ENCODE measurements at places on chromosomes 2 and 18. TPM values are rescaled to one million over a fixed set of nuclear protein-coding genes. Genes with fewer than 3 reads are reported as not detected.

DNA sequence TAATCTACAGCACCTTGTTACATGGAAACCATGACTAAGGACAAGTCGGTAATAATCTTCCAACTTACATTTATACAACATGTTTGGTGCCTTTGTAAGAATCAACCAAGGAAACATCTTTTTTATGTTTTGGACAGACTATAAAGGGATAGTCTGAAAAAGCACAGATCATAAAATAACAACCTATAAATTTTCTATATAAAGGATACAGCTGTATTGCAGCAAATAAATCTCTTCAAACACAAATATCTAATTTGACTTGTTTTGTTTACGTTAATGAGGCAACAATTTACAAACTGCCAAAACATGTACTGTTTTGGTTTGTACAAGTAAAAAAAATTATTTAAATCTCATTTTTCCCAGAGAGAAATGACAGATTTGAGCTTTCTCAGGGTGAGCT is 92.5 kb downstream of the SRBD1 start:
- H3K27ac ChIP-seq: no peak overlapping the region
- H3K27me3 ChIP-seq: no peaks in the 10 kb centered on the region
- peaks cover 17% of the 10 kb centered on the region for H3K36me3 ChIP-seq
- H3K4me3 ChIP-seq: no peak overlapping the region
- no peaks in the 10 kb centered on the region for H3K4me1 ChIP-seq

CNDP2 gene
- 141 TPM for total RNA-seq

- no peak for DNase-seq
- no peaks in the 10 kb centered on the region for H3K27me3 ChIP-seq
Measured at GRCh38 chr2:152755029-152755428, 36.6 kb downstream of the ARL6IP6 start.

GRCh38 chr18:23114911-23115310 is 20.4 kb upstream of the CABLES1 start:
- no peaks in the 10 kb centered on the region for H3K4me1 ChIP-seq
- H3K27me3 ChIP-seq: peaks cover 15% of the 10 kb centered on the region
- H3K36me3 ChIP-seq: no peaks in the 10 kb centered on the region
- H3K4me3 ChIP-seq: no peak overlapping the region
- H3K27ac ChIP-seq: no peak overlapping the region
- no peak for DNase-seq

DNA sequence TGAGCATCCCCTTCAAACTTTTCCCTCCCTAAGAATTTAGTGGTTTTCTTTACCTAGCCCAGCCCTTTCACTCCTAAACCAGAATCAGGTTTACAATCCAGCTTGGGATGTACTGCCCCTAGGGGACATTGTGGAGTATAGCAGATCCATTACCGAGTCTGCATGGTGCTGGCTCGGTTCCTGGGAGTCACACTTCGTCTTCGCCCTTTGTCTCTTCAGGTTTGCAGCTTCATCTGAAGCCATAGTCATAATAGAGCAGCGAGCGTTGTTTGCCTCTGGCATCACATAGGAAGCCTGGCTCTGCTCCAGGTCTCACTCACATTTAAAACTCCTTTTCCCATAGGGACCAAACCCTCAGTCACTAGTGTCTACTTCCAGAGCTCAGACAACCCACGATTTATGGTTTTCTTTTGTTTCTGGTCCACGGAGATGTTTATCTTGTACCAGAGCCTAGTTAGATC is 16.8 kb upstream of the LYPD6 start:
- no peak overlapping the region for H3K27ac ChIP-seq
- H3K27me3 ChIP-seq: peaks cover 8% of the 10 kb centered on the region
- no peak overlapping the region for H3K4me3 ChIP-seq
- no peak for DNase-seq
- H3K4me1 ChIP-seq: no peaks in the 10 kb centered on the region

GRCh38 chr2:131038258-131039100 is 54.8 kb downstream of the FAM168B start:
- no peaks in the 10 kb centered on the region for H3K36me3 ChIP-seq
- no peak overlapping the region for H3K4me3 ChIP-seq
- H3K27ac ChIP-seq: no peak overlapping the region
- peaks cover 31% of the 10 kb centered on the region for H3K4me1 ChIP-seq
- peaks cover 49% of the 10 kb centered on the region for H3K27me3 ChIP-seq

DNA sequence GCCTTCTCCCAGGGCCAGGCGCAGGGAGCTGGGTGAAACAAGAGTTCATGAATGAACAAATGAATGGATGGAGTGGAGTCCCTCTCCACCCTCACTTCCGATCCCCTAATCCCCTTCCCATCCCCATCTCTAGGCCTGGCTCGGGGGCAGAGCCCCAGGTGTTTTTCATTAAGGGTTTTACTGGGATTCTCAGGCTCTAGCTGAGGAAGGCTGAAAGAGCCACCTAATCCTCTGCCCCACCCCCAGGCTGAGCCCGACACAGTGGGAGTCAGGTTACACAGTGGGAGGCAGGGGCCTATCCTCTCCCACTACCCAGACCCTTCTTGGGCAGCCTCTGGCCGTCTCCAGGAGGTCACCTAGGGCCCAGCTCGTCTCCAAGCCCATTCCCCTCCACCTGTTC is 36.1 kb downstream of the SDC1 start:
- peaks cover 2% of the 10 kb centered on the region for H3K27me3 ChIP-seq
- no peaks in the 10 kb centered on the region for H3K4me1 ChIP-seq
- no peak overlapping the region for H3K27ac ChIP-seq
- no peak overlapping the region for H3K4me3 ChIP-seq

GRCh38 chr2:15642011-15642814 is 50.5 kb downstream of the DDX1 start:
- no peak for DNase-seq
- no peaks in the 10 kb centered on the region for H3K4me1 ChIP-seq
- no peak overlapping the region for H3K27ac ChIP-seq
- H3K36me3 ChIP-seq: peaks cover 28% of the 10 kb centered on the region
- H3K27me3 ChIP-seq: no peaks in the 10 kb centered on the region

GRCh38 chr2:118240276-118240675 is 152.0 kb downstream of the INSIG2 start:
- H3K36me3 ChIP-seq: no peaks in the 10 kb centered on the region
- peaks cover 7% of the 10 kb centered on the region for H3K27me3 ChIP-seq
- H3K4me3 ChIP-seq: no peak overlapping the region
- DNase-seq: no peak
- no peaks in the 10 kb centered on the region for H3K4me1 ChIP-seq

DNA sequence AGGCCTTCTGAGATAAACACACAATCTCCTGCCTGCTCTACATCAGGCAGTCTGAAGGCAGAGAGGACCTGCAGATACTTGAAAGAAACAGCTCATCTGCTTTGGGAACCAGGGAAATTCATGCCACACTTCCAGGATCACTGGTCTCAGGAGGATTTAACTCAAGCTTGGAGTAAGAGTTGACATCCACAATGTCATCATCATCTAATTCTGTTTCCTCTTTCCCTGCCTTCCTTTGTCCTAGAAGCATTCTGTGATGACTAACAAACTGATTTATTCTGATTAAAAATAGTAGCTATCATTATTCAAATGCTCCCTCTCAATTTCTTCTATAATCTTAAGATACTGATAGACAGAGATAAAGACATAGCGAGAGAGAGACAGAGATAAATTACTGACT is 766.8 kb downstream of the BCL11A start:
- no peaks in the 10 kb centered on the region for H3K27me3 ChIP-seq
- H3K4me3 ChIP-seq: no peak overlapping the region
- H3K27ac ChIP-seq: no peak overlapping the region
- DNase-seq: no peak

CCDC138 gene
- total RNA-seq: 10.2 TPM

GRCh38 chr2:96916646-96917543 is 47.0 kb upstream of the SEMA4C start:
- H3K36me3 ChIP-seq: peaks cover 19% of the 10 kb centered on the region
- no peak overlapping the region for H3K27ac ChIP-seq
- H3K27me3 ChIP-seq: peaks cover under 1% of the 10 kb centered on the region
- H3K4me3 ChIP-seq: no peak overlapping the region
- peaks cover 33% of the 10 kb centered on the region for H3K4me1 ChIP-seq
- no peak for DNase-seq

C2orf42 gene
- total RNA-seq: 26.6 TPM

DNAJC5G gene
- total RNA-seq: not detected

- peaks cover 12% of the 10 kb centered on the region for H3K36me3 ChIP-seq
- H3K4me1 ChIP-seq: peaks cover 2% of the 10 kb centered on the region
- peak overlapping the region; percentile 39 for H3K27ac ChIP-seq
- DNase-seq: no peak
Measured at GRCh38 chr2:113966171-113966570, 76.3 kb downstream of the ACTR3 start.

- H3K27me3 ChIP-seq: no peaks in the 10 kb centered on the region
- no peak overlapping the region for H3K4me3 ChIP-seq
- H3K4me1 ChIP-seq: no peaks in the 10 kb centered on the region
- no peak overlapping the region for H3K27ac ChIP-seq
- no peak for DNase-seq
Measured at GRCh38 chr2:198698230-198698629, 759.5 kb downstream of the SATB2 start.

- H3K27me3 ChIP-seq: no peaks in the 10 kb centered on the region
- peaks cover 90% of the 10 kb centered on the region for H3K4me1 ChIP-seq
Measured at GRCh38 chr2:113183264-113183663, 9.5 kb downstream of the PSD4 start.

RNF138 gene
- 72.9 TPM for total RNA-seq

C2orf81 gene
- 0.93 TPM for total RNA-seq

PROC gene
- total RNA-seq: 0.30 TPM

DNA sequence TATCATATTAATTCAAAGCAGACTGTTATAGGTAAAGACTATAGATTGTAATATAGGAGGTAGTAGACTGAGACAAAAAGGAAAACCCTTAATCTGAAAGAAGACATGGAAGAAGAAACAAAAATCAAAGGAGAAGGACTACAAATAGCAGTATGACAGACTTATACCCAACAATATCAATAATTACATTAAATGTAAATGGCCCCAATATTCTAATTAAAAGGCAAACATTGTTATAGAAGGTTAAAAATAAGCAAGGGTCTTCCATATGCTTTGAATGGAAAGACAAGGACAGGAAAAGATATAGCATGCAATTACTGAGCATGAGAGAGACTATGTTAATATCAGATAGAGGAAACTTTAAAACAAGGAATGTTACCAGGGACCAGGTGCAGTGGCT is 109.5 kb upstream of the BCL2L11 start:
- peaks cover 61% of the 10 kb centered on the region for H3K27me3 ChIP-seq
- no peak overlapping the region for H3K4me3 ChIP-seq
- no peaks in the 10 kb centered on the region for H3K36me3 ChIP-seq
- no peak overlapping the region for H3K27ac ChIP-seq
- H3K4me1 ChIP-seq: peaks cover 2% of the 10 kb centered on the region

GRCh38 chr2:230262246-230262645 is 36.7 kb downstream of the SP140 start:
- H3K4me3 ChIP-seq: peak overlapping the region; percentile 65
- peaks cover 62% of the 10 kb centered on the region for H3K4me1 ChIP-seq
- DNase-seq: no peak
- peak overlapping the region; percentile 86 for H3K27ac ChIP-seq

DNA sequence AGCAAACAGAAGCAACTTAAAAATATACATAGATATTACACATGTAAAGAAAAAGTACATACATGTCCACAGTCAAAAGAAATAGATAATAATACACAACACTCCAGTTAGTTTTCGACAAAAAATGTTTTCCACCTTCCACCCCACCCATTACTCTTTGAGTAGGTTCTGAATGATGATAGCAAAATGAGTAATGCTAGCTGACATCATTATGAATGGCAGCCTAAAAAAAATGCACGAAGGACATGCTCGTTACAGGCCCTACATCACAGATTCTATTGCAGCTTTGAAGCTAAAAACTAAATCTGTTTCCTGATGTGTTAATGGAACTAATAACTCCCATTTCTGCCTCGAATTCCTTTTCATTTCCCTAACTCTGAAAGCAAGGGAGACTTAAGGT is 578.7 kb upstream of the NETO1 start:
- no peak overlapping the region for H3K4me3 ChIP-seq
- no peaks in the 10 kb centered on the region for H3K36me3 ChIP-seq
- no peak for DNase-seq
- no peaks in the 10 kb centered on the region for H3K4me1 ChIP-seq
- no peak overlapping the region for H3K27ac ChIP-seq

DNA sequence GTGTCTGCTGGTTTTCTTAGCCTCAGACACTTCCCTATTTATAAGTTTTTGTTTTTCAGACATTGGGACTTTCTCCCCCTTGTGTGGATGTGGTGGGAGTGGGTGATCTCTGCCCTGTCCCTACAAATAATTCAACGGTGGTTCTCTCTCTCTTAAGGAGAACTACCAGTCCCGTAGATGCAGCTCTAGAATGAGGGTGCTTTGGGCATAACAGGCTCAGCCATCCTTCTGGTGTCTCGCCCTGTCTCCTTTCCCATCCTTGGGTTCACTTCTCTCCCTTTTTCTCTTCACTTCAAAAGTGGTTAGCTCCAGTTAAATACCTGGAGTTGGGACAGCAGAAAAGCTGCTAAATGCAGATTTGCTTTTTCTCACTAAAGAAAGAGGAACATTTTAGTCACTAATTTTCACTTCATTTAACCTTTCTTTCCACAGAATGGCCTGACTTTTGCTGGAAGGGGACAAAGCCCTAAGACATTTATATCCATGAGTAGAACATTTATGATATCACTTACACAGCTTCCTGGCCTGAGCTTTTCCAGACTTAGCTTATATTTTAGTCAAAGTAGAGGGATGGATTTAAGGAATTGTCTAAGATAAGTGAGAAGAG is 121.2 kb upstream of the CXCR4 start:
- DNase-seq: no peak
- peaks cover 55% of the 10 kb centered on the region for H3K4me1 ChIP-seq
- no peaks in the 10 kb centered on the region for H3K36me3 ChIP-seq
- H3K4me3 ChIP-seq: peak overlapping the region; percentile 7

- H3K36me3 ChIP-seq: peaks cover 53% of the 10 kb centered on the region
- H3K4me1 ChIP-seq: peaks cover 63% of the 10 kb centered on the region
- H3K27ac ChIP-seq: no peak overlapping the region
Measured at GRCh38 chr18:63177919-63178821, 141.4 kb downstream of the BCL2 start.

- peaks cover 21% of the 10 kb centered on the region for H3K27me3 ChIP-seq
- H3K36me3 ChIP-seq: no peaks in the 10 kb centered on the region
- H3K27ac ChIP-seq: no peak overlapping the region
- H3K4me1 ChIP-seq: no peaks in the 10 kb centered on the region
Measured at GRCh38 chr18:10030816-10031541, 117.2 kb downstream of the VAPA start.

DNA sequence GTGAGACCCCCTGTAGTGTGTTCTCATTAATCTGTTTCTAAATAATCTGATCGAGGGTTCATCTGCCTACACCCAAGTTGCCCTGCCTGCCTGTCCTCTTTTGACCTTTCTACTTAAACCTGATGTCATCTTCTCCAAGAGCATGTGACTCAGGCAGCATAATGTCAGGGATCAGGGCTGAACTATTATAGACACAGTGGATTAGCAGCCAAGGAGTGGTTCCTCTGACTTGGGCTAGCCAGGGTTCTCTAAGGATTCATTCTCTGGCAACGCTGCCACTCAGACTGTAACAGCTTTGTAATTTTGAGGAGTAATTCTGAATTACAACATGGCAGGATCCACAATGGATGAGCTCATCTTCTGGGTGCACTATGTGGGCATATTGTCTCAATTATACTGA is 124.0 kb downstream of the MDH1 start:
- H3K36me3 ChIP-seq: no peaks in the 10 kb centered on the region
- peaks cover 4% of the 10 kb centered on the region for H3K27me3 ChIP-seq
- no peak for DNase-seq
- no peak overlapping the region for H3K27ac ChIP-seq
- no peak overlapping the region for H3K4me3 ChIP-seq
- H3K4me1 ChIP-seq: no peaks in the 10 kb centered on the region

CD8B gene
- total RNA-seq: 296 TPM

ABCB11 gene
- total RNA-seq: not detected
